Smooth muscle cell of the brain vasculature (primary cell): ENCODE measurements at places on chromosomes 4 and X.

DNA sequence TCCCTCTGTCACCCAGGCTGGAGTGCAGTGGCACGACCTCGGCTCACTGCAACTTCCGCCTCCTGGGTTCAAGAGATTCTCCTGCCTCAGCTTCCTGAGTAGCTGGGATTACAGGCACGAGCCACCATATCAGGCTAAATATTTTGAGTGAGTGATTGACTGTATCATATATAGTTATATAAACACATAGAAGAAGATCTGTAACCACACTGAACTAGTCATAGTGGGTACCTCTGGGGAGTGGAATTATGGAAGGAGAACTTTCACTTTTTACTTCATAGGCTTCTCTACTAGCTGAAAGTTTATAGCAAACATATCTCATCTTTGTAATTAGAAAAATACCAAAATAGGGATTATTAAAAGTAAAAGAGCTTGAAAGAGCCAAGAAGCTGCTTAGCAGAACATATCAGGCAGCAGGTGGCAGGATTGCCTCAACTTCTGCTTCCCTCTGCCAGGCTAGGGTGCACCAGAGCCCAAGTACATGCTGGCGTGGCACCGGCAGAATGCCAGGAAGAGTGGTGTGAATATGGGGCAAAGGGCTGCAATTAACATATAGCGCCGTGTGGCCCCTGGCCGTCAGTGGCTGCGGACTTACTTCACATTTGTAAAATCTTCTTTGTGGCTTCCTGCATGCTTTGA lies 39.5 kb upstream of the CD40LG start:
- DNase-seq, result no peak

- DNase-seq, result no peak
Observed at GRCh38 chr4:76874176-76874575, 23.8 kb downstream of the SOWAHB start.

DNA sequence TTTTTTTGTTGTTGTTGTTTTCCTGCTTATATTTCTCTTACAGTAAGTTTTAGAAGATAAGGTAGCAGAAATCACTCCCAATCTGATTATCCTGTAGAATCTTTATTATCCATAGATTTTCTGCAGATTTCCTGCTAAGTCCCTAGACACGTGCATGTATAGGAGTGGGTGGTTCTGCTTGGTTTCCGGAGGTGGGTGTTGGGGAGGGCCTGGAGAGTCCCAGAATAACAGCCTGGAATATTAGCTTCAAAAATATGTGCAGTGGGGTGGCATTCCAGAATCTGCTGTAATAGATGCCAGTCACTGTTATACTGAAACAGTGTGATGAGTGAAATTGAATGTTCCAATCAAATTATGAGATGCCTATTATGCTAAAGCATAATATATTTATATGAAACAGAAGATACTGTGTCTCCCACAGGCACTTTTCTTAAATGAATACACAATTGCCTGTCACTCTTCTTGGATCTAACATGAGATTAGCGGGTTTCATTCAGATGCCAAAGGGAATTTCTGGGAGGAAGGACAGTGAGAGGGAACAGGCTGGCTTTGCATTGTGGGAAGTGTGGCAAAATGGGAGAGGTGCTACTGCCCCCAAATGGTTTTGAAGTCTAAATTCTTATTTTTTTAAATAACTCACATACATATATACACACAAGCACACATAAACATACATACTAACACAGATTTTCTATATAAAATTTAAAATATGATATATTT lies 37.6 kb downstream of the C4orf50 start:
- no peak for DNase-seq

DNA sequence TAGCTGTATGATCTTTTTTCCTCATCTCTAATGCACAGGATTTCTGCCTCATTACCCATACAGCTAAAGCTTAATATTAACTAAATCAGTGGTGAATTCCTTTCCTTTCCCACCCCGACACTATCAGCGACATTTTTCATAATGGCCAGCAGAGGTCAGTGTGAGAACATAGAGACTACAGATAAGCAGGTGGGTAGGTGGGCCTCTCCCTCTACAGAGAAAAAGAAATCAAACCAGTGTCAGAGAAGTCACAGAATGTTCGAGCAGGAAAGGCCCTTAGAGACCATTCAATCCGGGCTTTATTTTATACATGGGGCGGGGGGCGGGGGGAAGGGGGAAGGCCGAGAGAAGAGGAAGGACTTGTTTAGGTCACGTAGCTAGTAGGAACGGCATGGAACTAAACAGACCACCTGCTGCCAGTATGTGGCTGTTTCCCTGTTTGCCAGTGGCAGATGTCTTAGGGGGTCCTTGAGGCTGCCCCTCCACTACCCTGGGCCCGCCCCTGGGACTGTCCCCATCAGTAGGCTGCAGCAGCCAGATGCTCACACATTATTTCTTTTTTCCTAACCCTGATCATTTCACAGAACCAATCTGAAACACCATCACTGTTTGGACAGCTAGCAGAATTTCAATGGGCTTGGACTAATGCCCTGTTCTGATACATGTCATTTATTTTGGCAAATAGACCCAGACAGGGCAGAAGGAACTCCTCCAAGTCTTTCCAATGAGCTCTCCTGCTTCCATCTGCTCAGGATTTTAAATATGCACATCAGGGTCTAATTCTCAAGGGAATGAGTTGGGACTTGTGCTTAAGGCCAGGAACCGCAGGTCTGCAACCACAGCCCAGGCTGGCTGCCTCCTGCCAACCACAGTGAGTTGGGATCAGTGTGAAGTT lies 133.4 kb downstream of the ATG4A start:
- DNase-seq, result no peak

GRCh38 chr4:169619518-169619957 lies 840 bp upstream of the CLCN3 start:
- DNase-seq, result no peak

- DNase-seq, result no peak
Observed at GRCh38 chr4:89266128-89266527, 41.5 kb downstream of the GPRIN3 start.

DNA sequence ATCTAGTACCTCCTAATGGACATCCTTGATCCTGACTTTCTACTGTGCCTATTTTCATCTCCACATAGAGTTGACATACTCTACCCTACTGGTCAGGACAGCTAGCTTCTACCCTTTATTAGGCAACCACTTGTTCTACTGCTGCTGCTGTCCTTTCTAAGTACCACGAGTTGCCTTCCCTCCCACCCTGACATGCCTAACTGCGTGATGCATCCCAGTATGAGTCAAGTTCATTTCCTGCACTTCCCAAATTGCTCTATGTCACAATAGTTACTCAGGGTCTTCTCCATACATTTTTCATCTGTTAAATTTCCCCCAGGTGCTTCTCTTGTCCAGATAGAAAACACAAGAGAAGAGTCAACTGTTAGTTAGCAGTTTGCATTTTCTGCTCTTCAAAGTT lies 133.4 kb downstream of the TBC1D19 start:
- DNase-seq, result no peak

DNA sequence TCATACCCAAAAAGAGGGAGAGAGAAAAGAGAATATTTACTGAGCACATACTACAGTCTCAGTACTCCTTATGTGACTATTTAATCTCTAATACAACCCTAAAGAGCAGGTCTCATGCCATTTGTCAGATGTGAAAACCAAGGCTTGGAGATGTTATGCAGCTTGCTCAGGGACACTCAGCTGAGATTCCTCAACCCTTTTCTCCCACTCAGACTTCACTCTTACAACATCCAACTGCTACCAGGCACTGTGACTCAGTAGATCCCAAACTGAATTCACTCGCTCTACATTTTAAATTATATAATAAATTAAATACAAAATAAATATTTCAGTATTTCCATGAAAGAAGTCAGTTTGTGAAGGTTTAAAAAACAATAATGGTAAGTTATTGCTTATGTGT lies 53.7 kb downstream of the TSPAN5 start:
- DNase-seq, result no peak

DNA sequence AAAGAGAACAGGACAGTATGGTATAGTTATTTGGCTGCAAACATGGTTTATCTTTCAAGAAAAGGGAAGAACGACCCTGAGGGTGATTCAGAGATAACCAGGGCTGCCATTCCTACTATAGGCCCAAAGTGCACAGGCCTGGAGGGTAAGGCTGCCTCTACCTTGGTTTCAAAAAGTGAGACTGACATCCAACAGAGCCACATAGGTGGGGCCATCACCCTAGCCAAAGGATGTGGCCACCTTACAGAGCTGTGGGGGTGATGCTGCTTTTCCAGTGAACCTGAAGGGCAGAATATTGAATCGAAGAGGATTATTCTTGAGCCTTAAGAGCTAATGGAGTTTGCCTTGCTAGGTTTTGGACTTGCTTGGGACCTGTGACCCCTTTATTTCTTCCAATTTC lies 15.7 kb downstream of the SH2D1A start:
- no peak for DNase-seq

- no peak for DNase-seq
Observed at GRCh38 chr4:138555584-138555983, 313.4 kb upstream of the SLC7A11 start.

GRCh38 chrX:11724122-11725017 lies 33.7 kb upstream of the MSL3 start:
- DNase-seq, result peak; percentile 10

GRCh38 chr4:68407868-68408190 lies 39.4 kb upstream of the TMPRSS11E start:
- DNase-seq, result no peak

- DNase-seq, result no peak
Observed at GRCh38 chr4:78601013-78601412, 49.4 kb downstream of the ANXA3 start.

DNA sequence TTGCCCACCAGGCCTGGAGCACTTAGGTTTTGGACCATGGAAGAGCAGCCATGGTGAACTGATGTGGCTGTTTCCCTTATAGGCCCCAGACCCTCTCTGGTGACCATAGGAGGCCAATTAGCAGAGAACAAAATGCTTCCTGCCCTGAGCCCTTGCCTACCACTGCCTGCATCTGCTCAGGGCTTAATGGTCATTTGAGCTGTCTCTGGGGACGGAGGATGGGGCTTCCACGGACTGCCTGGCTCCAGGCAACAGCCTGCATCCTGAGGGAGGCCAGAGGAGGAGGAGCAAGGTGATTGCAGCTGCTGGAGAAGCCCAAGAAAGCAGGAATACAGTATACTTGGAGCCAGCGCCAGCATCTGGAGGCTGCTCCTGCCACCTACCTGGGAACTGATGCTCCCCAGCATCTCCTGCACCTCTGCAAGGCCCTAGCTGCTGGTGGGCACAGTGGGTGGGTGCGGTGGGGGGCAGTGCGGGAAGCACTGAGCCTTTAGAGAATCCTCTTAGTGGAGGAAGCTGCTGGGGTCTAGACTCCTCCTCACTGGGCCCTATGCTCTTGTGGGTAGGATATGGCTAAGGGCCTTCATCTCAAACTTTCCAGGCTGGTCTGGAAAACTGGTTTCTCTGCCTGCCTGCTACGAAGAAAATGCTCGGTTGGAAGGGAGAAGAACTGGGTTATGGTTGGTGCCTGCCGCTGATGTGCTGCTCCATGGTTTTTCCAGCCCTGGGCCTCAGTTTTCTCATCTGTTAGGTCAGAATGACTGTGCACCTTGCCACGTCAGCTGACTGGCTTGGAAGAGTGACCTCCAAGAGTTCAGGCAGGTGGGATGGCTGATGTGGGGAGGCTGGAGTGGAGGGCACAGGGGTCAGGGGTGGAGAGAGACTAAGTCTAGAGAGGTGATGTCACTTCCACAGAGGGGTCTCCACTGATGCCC lies 158.8 kb upstream of the PJA1 start:
- DNase-seq, result no peak

DNA sequence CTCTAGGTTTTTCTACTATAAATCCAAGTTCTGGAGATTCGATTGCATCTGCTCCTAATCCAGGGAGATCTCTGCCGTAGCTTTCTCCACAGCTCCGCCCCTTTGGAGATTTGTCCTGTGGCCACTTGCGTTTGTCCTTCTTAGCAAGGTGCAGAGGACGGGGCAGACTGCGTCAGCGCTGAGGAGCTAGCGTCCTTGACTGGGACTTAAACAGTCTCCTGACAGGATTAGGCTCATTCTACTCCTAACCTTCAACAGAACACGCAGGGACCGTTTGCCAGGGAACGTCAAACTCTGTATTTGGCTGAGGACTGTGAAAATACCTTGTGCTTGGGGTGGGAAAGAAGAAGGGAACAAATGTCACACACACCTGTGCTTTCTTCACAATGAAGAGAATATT lies 38.6 kb downstream of the SORBS2 start:
- DNase-seq, result no peak

- DNase-seq, result no peak
Observed at GRCh38 chr4:123804196-123804721, 407.7 kb downstream of the SPRY1 start.

GRCh38 chr4:79958466-79959264 lies 114.4 kb downstream of the ANTXR2 start:
- no peak for DNase-seq

GRCh38 chr4:771464-771863 lies 54.5 kb downstream of the CPLX1 start:
- DNase-seq, result no peak

- no peak for DNase-seq
Observed at GRCh38 chrX:9279234-9279544, 185.7 kb upstream of the TBL1X start.
